Left lobe of liver (tissue), 2 donors: ENCODE measurements at places on chromosomes 1 and 21. TPM values are rescaled to one million over a fixed set of nuclear protein-coding genes. Genes with fewer than 3 reads are reported as not detected.

DNA sequence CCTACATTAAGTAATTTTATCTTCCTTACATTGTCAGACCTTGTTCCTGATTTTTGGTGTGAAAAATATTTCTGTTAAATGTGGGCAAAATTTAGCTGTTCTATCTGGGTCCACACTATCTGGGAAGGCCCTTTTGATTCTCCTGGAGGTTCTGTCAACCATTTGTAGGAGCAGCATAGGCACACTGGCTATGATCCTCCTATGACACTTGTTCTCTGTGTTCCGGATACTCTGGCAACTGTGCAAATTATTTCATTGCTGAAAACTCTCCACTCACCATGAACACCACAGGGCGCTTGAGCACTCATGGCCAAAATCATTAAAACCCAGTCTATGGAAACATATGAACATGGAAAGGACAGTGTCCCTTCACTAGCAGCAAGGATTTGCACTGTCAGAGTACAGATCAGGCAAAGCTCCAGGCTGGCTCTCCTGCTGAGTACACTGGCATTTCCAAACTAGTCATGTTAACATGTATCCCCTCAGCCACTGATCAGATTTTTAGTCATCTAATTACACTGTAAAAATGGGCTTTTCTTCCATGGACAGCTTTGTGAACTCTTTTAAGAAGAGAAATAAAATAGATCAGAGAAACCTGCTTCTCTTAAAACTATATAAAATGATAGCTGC lies 43.9 kb upstream of the SGIP1 start:
- no peak for DNase-seq

- DNase-seq: no peak
Observed at GRCh38 chr21:30935889-30936168, 54.4 kb upstream of the KRTAP11-1 start.

- no peak for DNase-seq
Observed at GRCh38 chr1:111961016-111961415, 28.5 kb downstream of the KCND3 start.

DNA sequence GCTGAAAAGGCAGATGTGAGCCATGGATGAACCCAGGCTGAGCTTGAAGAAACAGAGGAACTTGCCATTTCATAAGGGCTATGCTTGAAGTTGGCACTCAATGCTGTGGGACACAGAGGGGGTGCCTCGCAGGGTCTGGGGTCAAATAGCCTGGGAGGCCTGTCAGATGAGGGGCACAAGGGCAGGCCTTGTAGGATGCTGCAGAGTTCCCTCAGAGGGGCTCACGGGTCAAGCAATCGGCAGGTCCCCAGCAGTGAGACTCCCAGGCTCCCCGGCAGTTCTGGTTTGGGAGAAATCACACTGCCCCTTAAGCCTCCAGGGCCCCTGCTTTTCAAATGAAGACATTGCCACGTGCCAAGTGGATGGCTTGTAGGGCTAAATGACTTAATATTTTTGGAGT lies 116.7 kb upstream of the GRIK3 start:
- peak; percentile 12 for DNase-seq

OR2T11 gene
- total RNA-seq: not detected

- DNase-seq: no peak
Observed at GRCh38 chr21:37093977-37094376, 20.9 kb downstream of the TTC3 start.

DNA sequence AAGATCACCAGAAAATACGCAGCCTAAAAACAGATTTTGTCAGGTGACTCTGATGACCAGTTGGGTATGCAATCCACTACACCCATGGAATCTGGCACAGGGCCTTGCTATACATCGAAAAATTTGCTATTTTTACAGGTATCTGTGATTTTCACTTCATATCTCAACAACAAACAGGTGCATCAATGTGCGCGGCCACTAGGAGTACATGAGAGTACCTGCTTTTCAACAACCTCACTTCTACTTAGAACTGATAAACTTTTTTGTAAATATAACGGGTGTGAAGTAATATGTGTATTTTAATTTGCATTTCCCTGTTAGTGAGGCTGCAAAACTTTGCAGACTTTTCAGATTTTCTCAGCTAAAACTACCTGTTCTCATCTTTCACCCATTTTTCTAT lies 80.8 kb downstream of the SLC45A1 start:
- no peak for DNase-seq

TNFRSF9 gene
- total RNA-seq: 0.03 TPM

- DNase-seq: no peak
Observed at GRCh38 chr1:55689800-55690199, 474.6 kb upstream of the USP24 start.

DNA sequence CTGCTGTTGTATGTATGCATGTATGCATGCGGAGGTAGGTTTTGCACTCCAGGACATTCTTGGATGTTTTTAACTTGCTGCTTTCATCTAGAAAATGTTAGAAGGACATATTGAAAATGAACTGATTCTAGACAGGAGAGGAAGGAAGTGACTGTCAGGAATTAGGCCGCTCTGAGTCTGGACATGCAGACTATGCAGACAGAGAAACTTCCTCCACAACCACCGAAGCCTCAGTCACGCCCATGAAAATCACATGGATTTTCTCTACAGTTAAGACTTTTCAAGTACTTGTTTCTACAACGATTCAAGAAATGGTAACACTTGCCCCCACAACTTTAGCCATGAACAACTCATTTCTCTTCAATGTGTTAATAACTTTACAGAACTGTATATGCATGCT lies 211.1 kb downstream of the SMYD3 start:
- DNase-seq: no peak

- no peak for DNase-seq
Observed at GRCh38 chr1:183273300-183273699, 87.2 kb downstream of the LAMC2 start.

GRCh38 chr1:191498318-191498717 lies 659.9 kb upstream of the RGS18 start:
- DNase-seq: no peak

GRCh38 chr1:47885062-47885830 lies 111.9 kb downstream of the TRABD2B start:
- DNase-seq: no peak

DNA sequence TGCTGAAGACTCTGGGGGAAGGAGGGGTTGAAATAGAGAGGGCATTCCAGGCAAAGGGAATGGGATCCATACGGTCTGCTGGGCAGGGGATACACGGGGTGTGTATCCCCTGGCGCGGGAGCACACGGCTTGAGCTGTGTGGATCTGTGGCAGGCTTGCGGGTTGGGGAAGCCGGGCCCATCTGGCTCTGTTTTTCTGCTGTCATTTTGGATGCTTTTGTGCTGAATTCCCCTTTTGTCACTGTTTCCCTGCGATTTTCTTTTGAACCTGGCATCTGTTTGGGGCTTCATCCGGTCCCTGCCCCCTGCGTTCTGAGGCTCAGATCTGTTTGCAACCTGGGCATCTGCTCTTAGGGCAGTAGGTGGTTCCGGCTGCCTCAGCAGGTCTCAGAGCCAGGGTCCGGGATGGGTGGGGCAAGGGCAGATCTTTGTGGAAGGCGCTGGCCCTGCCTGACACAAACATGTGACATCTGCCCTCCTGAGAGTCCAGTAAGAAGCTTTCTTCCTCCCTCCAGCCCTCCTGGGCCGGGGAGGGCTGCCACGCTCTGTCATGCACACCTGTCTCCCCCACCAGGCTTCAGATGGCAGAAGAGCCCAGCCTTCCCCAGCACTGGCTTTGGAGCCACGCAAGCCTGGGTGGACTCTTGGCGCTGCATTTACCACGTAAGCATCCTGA lies 84.0 kb downstream of the IGSF21 start:
- DNase-seq: no peak

TPTE gene
- total RNA-seq: not detected

DNA sequence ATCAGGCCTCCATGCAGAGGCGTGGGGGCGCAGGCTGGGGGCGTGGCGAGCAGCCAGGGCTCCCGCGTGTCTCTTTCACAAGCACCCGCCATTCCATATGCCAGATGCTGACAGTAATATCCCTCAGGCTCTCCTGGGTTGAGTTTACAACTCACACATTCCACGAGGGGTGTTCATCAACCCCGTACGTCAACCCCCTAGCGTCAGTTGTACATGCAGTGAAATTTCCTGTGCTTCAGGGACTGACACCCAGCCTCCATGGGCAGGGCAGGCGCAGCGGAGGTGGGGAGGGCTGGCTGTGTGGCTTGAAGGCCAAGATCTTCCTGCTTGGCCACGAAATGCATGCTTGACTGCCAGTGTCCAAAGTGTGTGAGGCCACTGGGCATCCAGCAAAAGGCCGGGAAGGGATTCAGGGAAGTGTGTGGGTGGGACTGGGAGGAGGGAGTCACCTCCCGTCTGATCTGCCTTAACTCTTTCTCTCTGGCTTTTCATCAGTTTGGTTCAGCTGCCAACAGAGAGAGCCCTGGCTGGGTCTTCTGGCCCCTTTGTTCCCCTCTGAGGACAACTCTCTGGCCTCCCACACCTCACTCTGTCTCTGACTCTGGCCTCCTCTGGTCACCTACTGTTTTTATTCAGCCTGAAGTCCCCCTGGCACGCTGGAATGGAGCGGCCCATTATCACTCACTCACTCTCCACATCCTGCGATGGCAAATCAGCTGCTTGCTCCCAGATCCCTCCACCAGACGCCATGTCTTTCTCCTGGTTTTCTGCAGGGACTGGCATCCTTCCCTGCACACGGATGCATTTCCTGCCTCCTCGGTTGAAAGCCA lies 33.8 kb downstream of the CLIC6 start:
- DNase-seq: no peak

TRIM62 gene
- 1.4 TPM for total RNA-seq

DNA sequence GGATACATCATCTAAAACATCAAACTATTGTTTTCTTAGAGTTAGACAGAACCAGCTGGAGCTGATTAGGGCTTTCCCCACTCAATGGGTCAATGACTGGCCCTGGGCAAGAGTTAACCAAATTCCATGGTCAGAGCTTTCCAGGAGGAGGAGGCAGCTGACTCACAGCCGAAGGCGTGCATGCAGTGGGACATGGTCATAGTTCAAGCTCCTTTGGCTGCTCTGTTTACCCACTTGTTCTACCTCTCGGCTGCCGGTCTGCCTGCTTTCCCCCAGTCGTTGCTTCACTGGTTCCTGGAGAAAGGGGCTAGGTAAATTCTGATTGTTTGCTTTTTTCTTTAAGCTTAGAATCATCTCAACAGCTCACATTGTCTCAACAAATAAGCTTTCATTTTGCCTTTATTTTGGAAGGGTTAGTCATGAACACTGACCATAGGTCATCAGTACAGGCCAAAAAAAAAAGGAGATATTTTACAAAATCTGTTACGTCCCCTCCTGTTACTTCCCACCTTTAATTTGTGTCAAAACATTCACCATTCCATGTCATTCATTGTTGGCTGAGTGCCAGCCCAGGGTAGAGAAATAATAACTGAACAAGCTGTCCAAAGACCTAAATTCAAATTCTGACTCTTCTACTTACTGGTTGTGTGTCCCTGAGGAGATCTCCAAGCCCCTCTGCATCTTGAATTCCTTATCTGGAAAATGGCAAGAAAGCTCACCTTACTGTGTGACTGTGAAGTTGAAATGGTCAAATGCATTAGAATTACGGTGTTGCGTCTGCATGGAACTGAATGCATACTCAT lies 12.0 kb downstream of the MAB21L3 start:
- peak; percentile 90 for DNase-seq

AK5 gene
- total RNA-seq: 0.15 TPM

- DNase-seq: no peak
Observed at GRCh38 chr1:40803902-40804301, 20.3 kb downstream of the KCNQ4 start.

DNA sequence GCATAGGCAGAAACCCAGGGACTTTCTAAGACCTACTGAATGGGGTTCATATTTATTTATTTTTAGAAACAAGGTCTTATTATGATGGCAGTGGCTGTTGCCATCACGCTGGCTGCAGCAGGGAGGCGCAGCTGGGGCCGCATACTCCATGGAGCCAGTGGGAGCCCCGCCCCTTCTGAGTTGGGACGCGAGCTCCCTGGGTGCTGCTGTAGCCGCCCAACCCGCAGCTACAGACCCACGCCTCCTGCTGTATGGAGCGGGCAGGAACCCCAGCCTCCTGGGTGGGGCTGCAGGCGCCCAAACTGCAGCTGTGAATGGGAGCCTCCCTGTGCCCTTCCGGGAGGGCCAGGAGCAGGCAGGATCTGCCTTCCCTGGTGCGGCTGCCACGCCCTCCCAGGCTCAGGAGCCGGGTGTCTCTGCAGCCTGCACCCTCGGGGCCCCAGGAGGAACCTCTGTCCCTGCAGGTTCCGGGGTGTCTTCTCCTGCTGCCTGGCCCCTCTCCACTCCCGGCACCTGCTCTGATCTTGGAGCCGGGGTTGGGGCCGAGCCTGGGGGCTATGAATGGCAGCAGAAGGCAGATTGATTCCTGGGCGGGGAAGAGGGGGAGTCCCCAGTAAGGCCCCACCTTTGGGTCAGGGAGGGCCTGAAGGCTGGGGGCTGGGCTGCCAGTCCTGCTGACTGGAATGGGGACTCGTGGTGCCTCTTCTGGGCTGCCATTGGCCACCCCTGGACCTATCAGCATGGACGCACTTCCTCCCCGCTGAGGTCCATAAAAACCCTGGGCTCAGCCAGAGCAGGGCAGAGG lies 66.5 kb upstream of the LRRN2 start:
- no peak for DNase-seq

CORT gene
- not detected for total RNA-seq

- no peak for DNase-seq
Observed at GRCh38 chr1:67618285-67619018, 66.5 kb upstream of the GADD45A start.

PPFIA4 gene
- 0.78 TPM for total RNA-seq

- DNase-seq: no peak
Observed at GRCh38 chr1:182281541-182281940, 110.0 kb downstream of the GLUL start.

GRCh38 chr21:40947713-40948112 lies 100.8 kb upstream of the DSCAM start:
- no peak for DNase-seq

HAO2 gene
- 206 TPM for total RNA-seq

TMEM200B gene
- 2.0 TPM for total RNA-seq

- DNase-seq: no peak
Observed at GRCh38 chr1:220572416-220572815, 44.5 kb downstream of the MARK1 start.

DNA sequence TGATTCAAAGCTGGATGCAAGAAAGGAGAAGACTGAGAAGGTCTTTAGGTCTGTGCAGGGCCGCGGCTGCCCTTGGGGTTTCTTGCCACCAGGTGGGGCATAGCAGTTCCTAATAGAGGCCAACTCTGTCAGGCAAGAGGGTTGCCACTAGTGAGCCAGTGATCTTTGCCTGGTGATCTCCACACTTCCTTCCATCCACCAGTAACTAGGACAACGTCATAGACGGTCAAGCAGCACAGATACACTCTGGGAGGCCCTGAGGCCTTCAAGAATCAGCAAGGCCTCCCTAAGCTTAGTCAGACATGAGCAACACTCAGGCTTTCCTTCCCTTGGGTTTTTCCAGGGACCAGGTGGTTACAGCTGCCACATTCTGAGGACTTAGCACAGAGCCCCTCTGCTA lies 32.9 kb upstream of the ATP2B4 start:
- no peak for DNase-seq

NR5A2 gene
- 27.9 TPM for total RNA-seq

- no peak for DNase-seq
Observed at GRCh38 chr1:165408518-165408917, 36.4 kb downstream of the RXRG start.

DRAXIN gene
- not detected for total RNA-seq
